ENCODE measurements at places on chromosomes 2 and 18.
A peak's percentile ranks its signal among the peaks of the same experiment; 100 is the strongest.

GRCh38 chr2:200534572-200534971 lies 8.6 kb downstream of the SGO2 start:
- no peak for DNase-seq

GRCh38 chr2:222208010-222208690 lies 90.6 kb downstream of the PAX3 start:
- no peak for DNase-seq

DNA sequence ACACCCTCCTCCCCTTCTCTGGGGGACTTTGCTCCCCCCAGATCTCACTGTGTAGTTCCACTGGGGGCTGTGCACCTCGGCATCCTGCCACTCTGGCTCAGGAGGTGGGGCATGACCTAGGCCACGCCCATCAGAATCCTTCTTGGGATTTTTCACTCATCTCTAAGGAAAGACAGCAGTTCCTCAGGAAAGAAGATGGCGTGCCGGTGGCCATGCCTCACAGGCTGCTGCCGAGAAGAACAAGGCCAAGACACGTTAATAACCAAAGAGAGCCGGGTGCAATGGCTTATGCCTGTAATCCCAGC lies 3.2 kb downstream of the NMUR1 start:
- DNase-seq = no peak

GRCh38 chr18:34956663-34957062 lies 84.5 kb upstream of the MAPRE2 start:
- DNase-seq = no peak

DNA sequence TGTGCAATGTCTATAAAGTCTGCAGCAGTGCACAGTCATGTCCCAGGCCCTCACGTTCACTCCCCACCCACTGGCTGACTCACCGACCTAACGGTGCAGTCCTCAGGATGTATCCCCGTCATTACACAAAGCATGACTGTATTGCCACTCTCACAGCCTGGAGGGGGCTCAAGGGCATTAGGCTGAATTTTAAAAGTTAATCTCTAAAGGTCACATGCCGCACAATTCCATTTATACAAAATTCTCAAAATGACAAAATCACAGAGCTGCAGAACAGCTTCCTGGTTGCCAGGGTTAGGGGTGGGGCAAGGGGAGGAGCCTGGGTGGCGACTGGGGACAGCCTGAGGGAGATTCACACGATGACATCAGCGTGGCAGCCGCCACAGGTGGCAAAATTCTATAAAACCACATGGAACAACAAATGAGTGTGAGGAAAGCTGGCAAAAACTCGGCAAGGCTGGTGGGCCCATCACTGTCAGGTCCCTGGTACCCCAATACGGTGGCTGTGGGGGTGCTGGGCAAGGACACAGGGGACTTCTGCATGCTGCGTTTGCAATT lies 97.6 kb downstream of the NDUFA10 start:
- DNase-seq = peak; percentile 79

- DNase-seq = no peak
Measured at GRCh38 chr18:34320267-34320666, 95.6 kb upstream of the NOL4 start.

DNA sequence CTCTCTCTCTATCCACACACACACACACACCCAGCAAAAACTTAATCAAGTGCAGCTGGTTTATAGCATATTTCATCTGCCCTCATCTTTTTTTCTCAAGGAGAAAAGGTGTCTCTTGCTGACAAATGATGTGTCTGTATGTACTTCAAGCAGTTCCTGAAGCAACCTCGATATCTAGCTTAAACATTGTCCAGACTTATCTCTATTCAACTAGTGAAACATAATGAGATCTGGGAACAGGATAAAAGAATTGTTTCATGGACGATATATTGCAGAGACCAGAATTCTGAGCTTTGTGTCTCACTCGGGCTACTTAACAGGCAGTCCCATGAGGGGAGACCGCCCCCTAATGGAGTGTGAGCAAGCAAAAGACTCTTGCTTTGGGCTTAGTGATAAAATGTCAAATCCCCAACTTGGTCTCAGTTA lies 929.2 kb upstream of the SOX11 start:
- no peak for DNase-seq

- no peak for DNase-seq
Measured at GRCh38 chr2:210157526-210157925, 13.7 kb downstream of the KANSL1L start.

DNA sequence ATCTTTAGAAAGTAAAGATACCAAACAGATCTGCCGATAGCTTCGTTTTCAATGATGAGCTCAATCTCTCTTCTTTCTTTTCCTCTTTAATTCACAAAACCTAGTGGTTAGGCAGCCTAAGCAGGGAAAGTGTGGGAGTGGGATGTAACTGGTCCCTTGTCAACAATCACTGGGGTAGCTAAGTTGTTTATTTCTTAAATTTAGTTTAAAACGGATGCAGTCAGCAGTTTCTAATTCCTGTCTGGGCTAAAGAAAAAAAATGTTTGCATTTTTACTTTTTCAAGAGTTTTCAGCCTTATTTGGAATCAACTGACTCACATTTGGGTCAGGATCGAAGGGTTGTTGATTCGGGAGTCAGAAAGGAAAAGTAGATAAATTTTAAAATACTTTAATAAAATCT lies 137.7 kb upstream of the TACR1 start:
- no peak for DNase-seq

DNA sequence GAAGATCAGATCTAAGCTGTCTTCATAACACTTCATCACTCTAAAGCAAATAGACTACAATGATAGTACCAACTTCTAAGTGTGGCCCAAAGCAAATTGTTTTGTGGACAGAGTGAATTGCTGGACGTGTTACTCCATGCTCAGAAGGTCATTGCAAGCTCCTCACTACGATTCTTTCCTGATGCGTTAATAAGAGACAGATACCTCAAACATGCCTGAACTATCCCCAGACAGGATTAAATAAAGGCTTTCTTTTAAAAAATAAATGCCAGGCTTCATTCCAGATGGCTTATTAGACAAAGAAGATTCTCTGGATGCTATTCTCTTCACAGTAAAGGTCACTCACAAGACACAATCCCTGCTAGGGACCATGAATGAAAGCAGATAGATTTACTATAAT lies 621.2 kb downstream of the DCDC2C start:
- DNase-seq = no peak

- no peak for DNase-seq
Measured at GRCh38 chr2:134601264-134601663, 117.5 kb downstream of the TMEM163 start.

GRCh38 chr18:58132595-58133261 lies 88.7 kb downstream of the NEDD4L start:
- DNase-seq = no peak

DNA sequence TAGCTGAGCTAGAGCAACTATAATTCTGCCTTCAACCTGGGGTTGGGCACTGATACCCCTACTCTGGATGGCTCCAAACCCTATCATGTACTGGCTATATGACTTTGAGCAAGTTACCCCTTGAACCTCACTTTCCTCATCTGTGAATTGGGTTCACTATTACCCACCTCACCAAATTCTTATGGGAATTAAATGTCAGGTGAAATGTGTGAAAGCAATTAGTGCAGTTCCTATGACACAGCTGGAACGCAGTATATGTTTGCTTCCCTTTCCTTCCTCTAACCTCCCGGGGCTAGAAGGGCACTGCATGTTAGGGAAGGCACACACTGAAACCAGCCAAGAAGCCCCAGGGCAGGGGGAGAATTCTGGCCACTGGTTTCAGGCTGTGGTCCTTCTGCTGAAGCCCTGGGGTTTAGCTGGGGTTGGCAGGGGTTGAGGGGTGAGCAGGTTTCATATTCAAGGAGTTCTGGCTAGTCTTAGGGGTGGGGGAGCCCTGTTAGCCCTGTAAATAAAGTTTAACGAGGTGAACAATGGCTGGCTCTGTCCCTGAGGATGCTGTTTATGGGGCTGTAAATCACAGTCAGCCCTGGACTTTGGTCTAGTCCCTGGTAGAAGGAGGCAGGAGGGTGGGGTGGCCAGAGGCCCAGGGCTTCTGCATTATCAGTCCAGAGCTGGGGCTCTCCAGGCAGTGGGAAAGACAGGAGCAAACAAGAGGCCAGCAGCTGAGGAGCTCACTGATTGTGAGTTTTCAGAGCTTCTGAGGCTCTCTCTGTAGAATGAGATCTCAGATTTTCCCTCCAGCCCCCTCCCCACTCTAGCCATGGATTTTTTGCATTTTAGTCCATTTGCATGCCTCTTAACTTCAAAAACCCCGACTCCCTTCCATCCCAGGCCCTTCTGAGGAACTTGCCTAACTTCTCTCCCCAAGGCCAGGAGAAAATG lies 8.0 kb downstream of the PKDCC start:
- no peak for DNase-seq

GRCh38 chr2:53786705-53787613 lies at the start of the genes ASB3 and ERLEC1:
ASB3 (minus strand) TSS chr2:53786953; CDS start chr2:53765572, 21,381 bp downstream.
ERLEC1 (plus strand) TSS chr2:53787044; CDS start chr2:53787211, 167 bp downstream.
- DNase-seq = peak; percentile 89

DNA sequence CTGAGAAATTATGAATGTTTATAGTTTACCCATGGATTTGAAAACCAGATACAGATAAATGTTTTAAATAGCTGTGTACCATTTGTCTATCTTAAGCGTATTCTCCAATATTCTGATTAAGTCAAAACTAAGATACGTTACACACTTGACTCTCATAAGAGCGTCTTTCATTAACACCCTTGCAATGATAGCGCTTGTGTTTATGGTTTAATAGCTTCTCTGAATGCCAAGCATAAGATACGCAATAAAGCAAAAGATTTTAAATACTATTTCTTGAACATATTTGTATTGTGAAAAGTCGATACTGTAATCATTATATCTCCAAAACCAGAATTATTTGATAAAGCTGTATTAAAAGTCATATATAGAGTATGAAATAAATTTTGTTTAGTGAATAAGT lies 3.0 kb downstream of the CALCRL start:
- no peak for DNase-seq

- no peak for DNase-seq
Measured at GRCh38 chr18:55988537-55988936, 400.5 kb upstream of the TCF4 start.

DNA sequence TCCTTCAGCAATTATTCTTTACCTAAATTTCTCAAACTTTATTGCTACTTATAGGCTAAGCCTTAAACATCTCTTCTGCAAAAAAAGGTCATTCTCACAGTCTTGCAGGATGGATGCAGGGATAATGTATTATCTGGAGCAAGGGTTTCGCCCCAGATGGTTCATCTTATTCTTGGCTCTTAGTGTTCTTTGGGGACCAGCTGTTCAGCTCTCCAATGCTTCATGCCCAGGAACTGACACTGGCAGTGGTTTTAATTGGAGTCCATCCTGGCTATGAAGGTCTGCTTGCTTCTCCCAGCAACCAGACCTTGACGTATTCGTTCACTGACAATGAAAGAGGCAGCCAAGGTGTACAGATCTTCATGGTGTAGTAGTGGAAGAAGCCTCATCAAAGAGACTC lies 331.9 kb downstream of the SLC8A1 start:
- no peak for DNase-seq

- no peak for DNase-seq
Measured at GRCh38 chr2:164757934-164758695, 83.5 kb downstream of the COBLL1 start.

- DNase-seq = no peak
Measured at GRCh38 chr2:56687169-56687568, 503.4 kb downstream of the CCDC85A start.

DNA sequence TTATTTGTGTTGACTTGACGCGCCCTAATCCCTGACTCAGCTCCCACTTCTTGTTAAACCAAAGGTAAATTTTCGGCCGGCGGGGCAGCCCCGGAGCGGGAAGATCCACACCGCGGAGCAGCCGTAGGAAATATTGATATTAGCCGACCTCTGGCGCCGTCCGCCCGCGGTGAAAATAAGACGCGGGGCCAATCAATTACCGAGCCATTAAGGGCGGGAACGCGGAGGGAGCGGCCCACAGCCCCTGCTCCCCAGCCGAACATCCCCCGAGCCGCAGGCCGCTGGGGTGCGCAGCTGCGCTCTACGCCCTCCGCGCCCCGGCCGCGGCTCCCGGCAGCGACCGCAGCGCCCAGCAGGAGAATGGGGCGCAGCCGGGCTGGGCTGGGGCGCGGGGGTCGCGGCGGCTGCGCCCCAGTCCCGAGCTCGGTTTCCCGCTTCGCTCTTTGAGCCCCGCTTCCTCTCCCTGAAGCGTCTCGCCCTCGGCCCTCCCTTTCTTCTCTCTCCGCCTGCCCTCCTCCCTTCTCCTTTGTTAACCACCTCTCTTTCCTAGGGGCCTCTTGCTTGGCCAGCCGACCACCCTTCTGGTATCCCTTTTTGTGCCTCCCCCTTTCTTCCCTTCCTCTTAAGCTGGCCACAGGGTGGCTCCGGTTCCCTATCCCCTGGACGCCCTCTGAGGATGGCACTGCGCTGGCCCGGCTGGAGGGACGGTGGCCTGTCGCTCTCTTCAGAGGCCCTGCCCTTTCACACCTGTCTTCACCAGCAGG lies 40.9 kb downstream of the CELF4 start:
- DNase-seq = no peak

DNA sequence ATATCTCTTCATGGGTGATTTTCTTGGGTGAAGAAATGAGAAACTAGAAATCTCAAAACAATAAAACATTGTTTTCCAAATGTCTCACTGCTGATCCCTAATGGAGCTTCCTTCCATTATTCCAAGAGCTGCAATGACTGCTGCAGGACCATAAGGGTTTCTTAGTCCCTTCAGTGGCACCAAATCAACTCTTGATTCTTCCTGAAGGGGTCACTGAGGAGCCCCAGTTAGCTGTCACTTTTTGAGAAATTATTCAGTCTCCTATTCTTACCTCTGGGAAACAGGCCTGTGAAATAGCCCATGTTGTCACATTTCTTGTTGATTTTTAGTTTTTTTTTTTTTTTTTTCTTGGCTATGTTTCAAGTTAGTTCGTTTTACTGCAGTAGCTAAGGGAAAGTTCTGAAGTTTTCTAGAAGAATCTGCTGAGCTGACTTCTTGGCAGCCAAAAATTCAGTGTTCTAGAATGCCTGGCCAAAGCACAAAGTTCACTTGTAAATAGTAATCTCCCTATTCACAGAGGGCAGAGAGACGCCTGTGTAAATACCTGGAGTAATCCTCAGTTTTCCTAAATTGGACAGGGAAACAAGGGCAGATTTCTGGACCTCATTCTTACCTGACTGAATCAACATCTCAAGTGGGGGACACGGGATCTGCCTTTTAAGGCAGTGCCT lies 480.0 kb downstream of the RIT2 start:
- no peak for DNase-seq

DNA sequence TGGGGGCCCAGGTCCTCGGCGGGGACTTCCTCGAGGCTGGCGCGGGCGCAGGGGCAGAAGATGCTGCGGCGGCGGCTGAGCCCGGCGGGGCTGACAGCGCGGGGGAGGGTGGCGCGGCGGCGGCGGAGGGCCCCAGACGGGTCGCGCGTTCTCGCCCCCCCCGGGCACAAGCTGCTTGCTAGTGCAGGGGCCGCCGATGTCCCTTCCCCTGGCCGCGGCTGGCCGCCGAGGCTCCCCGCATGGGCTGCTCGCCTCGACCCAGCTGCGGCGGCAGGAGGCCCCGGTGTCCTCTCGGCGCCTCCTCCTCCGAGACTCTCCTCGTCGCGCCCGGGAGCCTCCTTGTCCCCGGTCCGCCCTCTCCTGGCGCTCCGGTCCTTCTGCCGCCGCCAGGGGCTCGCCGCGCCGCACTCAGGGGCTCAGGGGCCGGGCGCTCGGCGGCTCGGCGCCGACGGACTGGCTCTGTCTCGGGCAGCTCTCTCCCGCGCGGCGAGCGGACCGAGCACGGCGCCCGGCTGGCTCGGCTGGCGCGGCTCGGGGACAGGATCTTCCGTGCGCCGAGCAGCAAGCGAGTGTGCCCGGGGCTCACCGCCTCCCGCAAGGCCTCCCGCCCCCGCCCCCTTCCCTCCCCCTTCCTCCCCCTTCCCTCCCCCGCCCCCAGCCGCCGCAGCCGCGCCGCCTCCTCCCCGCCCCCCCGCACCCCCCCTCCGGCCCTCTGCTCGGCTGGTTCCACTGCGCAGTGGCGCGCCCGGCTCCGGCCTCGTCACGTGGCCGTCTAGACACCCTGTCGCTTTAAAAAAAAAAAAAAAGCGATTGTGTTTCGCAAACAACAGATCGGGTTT lies 902 bp upstream of the SMAD7 start:
- peak; percentile 87 for DNase-seq

Data from CD4-positive, alpha-beta T cell treated with Interleukin-4 for 1 hour (primary cell).